ENCODE measurements at places on chromosomes 7 and 10.

DNA sequence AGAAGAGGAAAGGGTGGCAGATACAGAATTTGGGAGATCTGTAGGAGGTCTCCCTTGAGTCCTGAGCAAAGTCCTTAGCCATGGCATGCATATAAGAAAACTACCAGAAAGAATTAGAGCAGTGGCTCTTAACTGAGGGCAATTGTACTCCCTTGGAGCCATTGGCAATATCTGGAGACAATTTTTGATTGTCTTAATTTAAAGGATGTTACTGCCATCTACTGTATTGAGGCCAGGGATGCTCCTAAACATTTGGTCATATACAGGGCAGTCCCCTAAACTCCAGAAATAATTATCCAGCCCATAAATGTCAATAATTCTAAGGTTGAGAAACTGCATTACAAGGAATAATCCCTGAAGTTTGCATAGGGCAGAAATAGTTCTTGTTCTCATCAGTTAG, 136.4 kb upstream of the ODAD2 start:
- DNase-seq, result no peak

DNA sequence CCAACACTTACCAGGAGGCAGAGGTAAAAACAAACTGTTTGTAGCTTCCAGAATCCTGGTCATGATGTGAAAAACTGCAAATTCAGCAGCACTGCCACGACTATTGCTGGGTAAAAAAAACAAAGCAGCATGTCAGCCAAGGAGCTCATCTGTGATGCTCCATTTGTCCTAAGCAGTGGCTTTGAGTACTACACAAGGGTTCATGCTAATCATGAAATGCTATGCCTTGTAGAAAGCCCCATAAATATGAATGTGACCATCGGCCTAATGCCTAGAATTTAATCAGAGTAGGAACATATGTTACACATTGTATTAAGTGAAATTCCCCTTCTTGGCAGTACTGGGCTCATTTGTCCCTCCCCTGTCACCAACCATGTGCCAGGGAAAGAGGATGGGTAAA, 95.4 kb downstream of the GSAP start:
- no peak for DNase-seq

DNA sequence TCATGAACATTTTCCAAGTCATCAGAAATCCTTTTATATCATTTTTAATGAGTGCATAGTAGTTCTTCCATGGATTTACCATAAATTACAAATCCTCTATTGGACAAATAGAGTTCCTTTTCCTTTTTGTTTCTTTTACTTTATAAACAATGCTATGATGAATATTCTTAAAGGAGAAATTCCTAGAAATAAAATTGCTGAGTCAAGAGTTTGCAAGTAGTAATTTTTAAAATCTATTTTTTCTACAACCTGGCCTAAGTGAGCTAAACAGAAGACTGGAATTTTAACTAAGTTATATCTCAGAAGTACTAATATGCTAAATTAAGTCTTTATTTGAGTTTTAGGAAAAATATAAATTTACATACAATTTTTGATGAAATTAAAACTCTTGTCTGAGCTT, 38.8 kb downstream of the PLEKHA1 start:
- no peak for DNase-seq

DNA sequence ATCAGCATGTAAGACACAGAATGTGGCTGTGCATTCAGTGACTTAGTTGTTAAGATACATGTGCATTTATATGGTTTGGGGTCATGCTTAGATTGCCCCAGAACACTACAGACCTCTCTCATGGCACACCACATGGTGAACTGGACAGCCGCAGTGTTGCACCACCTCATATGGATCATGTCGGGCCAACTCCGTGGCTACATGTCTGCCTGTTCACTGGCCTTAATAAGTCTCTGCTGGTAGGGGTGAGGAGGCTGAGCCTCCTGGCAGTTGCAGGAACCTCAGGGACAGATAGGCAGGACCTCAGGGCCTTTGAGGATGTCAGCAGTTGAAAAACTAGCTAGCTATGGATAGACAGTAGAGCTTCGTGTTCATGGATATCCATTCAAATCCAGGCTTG, 751.0 kb downstream of the GRID1 start:
- no peak for DNase-seq

DNA sequence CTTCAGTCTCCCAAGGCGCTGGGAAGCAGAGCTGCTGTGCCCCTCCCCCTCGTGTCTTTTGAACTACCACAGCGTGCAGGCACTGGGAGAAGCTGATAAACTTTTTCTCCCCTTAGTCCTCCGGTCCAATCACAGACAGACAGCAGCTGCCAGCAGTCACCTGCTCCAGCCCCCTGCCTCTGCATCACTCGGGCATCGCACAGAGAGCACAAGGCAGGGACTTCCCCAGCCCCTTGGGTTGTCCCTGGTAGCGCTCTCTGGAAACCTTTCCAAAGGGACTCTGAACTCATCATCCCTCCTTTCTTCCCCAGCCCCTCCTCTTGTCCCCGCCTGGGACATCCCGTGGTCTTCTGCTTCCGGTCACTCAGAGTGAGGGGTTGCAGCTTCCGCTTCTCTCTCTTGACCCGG, 1.4 kb upstream of the NEUROG3 start:
- DNase-seq, result peak; percentile 11

- DNase-seq, result no peak
These were observed 6.9 kb downstream of the SMC3 start for GRCh38 chr10:110574420-110574819.

DNA sequence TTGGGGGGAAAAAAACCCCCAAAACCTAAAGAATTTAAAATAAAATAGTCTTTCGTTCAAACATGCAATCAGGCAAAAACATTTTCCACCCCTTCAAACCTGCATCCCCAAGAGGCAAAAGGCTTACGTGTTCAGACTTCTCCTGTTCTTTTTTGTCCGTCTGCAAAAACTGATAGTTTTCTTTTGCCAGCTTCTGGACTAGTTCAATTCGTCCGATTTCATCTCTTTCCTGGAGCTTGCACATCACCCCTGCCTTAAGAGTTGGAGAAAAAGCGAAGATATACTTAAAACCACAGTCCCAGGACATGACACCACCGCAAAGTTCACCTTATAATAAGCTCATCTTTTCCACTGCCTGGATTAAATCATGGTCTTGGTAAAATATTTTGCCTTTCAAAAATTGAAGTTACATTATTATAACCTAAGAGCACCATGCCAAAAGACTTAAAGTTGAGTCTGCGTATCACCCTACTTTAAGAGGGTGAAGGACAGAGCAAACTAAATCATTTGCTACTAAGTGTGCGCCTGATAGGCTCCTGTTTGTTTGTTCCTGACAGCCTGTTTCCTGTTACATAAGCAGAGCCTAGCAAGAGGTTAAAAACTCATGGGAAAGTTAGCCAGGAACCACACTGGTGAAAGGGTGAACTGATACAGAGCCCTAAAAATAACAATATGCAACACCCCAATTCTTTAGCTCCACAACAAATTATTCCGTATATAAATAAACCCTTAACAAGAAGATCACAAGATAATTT, 137.0 kb downstream of the RAPGEF5 start:
- DNase-seq, result no peak

DNA sequence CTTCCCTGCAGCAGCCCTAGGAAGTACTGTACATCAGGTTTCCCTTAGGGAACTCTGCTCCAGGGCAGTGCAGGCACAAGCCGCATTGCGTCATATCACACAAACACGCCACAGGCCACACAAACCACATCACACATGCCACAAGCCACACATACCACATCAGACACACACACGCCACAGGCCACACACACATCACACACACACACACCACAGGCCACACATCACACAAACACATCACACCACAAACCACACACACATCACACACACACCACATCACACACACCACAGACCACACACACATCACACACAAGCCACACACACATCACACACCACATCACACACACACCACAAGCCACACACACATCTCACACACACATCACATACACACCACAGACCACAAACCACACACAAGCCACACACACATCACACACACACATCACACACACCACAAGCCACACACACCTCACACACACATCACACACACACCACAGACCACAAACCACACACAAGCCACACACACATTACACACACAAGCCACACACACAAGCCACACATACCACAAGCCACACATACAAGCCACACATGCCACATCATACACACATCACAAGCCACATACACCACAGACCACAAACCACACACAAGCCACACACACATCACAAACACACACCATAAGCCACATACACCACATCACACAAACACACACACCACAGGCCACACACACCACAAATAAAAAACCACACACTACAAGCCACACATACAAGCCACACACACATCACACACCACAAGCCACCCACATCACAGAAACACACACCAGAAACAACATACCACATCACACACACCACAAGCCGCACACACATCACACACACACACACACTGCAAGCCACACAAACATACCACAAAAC, 53.4 kb downstream of the TMEM209 start:
- peak; percentile 43 for DNase-seq

DNA sequence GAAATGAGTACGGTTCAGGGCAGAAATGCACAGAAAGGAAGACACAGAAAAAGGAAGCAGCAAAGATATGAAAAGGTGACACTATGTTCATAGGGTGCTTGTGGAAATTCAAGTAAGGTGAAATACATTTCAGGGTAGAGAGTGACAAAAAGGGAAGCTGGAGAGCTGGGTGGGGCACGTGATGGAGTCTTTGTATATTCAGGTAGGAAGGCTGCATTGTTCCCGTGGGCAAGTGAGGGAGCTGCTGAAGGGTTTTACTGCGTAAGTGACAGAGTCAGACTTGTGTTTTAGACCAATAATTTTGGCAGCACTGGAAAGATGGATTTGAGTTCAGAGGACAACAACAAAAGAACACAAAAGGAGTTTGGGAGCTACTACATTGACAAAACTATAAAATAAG, 35.3 kb upstream of the ANK3 start:
- no peak for DNase-seq

GRCh38 chr7:48875045-48875916, 49.1 kb upstream of the CDC14C start:
- DNase-seq, result no peak

DNA sequence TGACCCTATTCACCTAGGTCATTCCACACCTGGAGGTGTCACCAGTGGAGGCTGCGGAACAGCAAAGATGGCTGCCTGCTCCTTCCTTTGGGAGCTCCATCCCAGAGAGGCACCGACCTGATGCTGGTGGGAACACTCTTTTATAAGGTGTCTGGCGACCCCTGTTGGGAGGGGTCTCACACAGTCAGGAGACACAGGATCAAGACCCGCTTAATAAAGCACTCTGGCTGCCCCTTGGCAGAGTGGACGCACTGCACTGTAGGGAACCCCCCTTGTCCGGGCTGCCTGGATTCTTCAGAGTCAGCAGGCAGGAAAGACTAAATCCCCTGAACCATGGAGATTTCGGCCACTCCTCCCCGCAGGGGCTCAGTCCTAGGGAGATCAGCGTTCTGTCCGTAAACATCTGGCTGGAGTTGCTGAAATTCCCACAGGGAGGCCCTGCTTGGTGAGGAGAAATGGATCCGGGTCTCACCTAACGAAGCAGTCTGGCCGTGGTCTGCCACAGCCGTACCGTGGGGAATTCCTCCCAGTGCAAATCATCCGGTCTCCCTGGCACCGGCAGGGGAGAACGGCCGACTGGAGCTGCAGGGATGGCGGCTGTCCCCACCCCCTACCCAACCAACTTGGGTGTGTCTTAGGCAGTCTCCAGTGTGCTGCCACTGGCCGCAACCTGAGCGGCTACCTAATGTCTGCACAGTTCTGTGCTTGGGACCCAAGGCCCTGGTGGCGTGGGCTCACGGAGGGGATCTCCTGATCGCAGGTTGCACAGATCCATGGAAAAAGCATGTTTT, 66.1 kb downstream of the LSMEM1 start:
- DNase-seq, result no peak

DNA sequence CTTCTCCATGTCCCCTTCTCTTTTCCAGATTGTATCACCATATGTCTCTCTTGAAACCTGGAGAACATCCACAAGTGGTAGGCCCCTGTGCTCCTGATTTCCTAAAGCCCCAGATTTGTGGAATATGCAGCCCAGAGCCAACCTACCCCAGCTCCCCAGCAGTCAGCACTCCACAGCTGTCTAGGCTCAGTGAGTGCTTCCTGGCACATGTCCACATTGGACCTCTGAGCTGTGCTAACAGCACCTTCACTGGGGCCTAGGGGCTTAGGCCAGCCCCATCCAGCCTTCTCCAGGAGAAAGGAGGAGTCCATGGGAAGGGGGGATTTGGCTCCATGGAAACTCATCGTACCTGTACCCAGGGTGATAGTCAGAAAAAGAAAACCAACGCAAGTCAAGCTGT, 192.7 kb downstream of the FGFR2 start:
- DNase-seq, result no peak

- DNase-seq, result no peak
These were observed 6.3 kb downstream of the MAT1A start for GRCh38 chr10:80283119-80283518.

GRCh38 chr10:77911535-77912123, 14.9 kb downstream of the DLG5 start:
- no peak for DNase-seq

DNA sequence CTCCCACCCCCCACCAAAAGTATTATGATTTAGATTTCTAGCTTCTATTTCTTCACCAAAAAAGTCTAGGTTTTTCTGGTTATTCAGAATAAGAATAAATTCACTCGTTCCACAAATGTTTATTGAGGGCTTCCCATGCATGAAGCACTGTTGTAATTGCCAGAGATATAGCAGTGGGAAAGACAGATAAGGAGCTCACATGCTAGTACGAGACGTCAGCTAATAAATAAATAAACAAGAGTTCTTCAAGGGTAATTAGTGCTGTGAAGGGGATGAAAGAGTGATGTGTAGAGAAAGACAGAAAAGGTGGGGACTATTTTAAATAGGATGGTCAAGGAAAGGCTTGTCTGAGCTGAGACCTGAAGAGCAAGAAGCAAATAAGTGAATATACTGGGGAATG, 38.1 kb upstream of the SEPTIN7 start:
- no peak for DNase-seq

DNA sequence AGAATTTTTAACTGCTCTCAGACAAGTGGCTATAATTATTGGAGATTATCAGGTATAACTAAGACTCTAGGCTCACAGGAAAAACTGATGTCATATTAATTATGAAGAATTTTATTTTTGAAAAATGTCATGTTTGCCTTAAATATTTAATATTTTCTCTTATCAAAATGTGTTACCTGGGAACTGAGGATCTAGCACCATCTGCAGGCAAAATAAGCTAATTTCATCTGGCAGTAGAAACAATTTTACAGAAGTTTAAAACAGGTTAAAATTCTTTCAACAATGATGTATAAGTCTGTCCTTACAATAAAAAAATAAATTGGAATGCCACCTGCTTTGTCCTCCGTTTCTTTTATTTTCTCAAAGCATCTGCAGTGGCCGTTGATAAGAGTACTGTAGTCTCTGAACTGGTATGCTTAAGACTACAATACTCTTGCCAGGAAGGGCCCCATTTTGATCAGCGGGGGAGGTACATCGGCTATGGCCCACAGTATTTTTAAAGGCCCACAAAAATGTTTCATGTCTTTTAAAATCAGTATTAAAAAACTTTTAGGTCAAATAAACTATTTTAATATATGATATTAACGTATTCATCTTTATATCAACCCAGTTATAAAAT, 81.3 kb downstream of the VWDE start:
- DNase-seq, result no peak

GRCh38 chr7:30162133-30162532, 27.3 kb downstream of the MTURN start:
- no peak for DNase-seq

GRCh38 chr10:79386637-79387465, 39.6 kb downstream of the PPIF start:
- no peak for DNase-seq

GRCh38 chr7:19249281-19249680, 104.1 kb upstream of the FERD3L start:
- DNase-seq, result no peak

All from activated CD4-positive, alpha-beta T cell treated with anti-CD3 and anti-CD28 coated beads, Interleukin-2, amount 50 U/mL, for 48 hours (primary cell).